ENCODE measurements at places on chromosomes 2 and 18.

GRCh38 chr2:231530099-231531011, at the start of gene NMUR1:
Gene NMUR1, minus strand, starts transcription at chr2:231530445. Its CDS starts 84 bp downstream, at chr2:231530361.
- no peak for DNase-seq

DNA sequence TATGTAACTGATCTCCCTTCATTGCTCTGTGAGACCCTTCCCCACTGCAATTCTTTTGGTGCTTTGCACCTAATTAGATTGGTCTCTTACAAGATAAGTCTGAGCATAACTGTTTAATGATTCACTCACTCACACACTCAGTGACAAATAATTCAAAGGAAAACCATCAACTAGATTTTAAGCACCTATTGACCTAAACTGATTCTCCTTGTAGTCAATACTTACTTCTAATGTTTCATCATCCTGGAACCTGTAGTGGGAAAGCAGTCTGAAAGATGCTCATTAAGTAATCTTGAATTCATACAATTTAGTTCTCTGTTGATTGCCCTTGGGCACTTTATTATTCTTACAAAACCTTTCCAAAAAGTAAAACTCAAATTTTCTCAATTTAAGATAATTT, 74.3 kb upstream of the COL5A2 start:
- peak; percentile 61 for DNase-seq

GRCh38 chr2:229715895-229716507, 1.6 kb upstream of the DNER start:
- peak; percentile 27 for DNase-seq

GRCh38 chr18:2515908-2516625, 55.2 kb downstream of the METTL4 start:
- peak; percentile 98 for DNase-seq

DNA sequence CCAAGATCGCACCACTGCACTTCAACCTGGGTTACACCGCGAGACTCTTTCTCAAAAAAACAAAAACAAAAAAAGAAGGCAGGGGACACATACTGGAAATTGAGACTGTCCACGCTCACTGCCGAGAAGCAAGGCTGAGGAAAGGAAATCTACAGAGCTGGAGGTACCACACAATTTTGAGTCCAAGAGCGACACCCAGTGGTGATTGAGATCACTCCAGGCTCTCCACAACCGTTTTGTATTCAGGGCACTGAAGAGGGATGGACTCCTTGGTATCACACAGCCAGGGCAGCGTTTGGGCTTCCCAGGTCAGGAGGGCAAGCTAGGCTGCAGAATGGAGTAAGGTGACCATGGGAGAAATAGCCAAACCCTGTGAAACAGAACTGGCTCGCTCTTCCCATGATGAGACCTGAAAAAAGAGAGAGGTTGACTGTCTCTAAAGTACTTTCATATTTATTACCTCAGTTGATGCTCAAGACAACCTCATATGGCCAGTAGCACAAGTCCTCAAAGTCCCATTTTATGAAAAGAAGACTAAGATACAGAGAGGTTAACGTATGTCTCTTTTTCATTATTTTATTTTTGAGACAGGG, 74.5 kb upstream of the YPEL5 start:
- DNase-seq, result peak; percentile 74

DNA sequence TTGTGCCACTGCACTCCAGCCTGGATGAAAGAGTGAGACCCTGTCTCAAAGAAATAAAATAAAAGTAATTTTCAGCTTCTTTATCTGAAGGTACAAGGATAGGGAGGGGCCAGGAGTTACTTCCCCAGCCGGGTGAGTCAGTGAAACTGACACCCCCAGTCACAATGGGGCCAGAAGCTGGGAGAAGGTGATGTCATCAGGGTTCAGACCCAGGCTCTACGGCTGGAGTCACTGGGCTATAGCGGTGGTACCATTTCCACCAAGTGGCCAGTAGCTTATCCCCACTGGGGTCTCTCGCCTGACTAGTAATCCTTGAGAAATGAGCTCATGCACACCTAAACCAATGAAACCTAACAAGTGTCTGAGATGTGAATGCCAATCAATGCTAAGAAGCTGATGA, 107.9 kb downstream of the ALPK2 start:
- peak; percentile 23 for DNase-seq

GRCh38 chr2:168920504-168921157, 19.5 kb downstream of the G6PC2 start:
- peak; percentile 44 for DNase-seq

GRCh38 chr2:171389780-171390179, 44.0 kb downstream of the METTL8 start:
- DNase-seq, result no peak

DNA sequence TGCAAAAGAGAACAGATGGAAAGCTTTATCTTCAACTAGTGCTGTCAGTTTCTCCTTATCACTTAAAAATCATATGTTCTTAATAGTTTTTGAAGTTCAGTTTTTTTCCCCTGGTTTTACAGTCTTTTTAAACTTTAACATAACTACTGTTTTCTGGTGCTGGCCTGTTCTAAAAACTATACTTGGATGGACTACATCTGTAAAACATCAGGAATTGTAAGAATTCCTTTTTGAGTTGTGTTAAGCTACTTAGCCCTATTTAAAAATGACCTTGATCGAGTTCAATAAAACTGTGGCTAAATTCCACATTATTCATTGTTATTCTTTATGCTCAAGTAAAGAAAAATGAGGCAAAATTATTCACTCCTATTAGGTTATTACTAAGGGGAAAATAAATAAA, 397.7 kb downstream of the NUP35 start:
- DNase-seq, result no peak

DNA sequence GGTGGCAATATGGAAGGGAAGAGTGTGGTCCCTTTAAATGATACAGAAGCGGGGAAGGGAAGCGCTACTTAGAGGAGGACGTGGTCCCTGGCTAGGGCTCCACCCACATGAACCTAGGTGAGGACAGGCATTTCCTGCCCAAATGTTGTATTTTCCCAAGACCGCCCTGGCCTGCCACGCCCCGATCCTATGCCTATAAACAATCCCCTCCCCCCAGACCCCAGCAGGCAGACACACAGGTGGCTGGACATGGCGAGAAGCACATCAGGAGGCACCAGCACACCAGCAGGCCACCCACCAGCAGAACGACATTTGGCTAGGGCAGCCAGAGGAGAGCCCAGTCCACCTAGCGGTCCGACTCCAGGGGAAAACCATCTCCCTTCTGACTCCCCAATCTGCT, 47.2 kb downstream of the METTL8 start:
- DNase-seq, result no peak

- no peak for DNase-seq
Measured at GRCh38 chr18:77222464-77222863, 27.2 kb upstream of the GALR1 start.

DNA sequence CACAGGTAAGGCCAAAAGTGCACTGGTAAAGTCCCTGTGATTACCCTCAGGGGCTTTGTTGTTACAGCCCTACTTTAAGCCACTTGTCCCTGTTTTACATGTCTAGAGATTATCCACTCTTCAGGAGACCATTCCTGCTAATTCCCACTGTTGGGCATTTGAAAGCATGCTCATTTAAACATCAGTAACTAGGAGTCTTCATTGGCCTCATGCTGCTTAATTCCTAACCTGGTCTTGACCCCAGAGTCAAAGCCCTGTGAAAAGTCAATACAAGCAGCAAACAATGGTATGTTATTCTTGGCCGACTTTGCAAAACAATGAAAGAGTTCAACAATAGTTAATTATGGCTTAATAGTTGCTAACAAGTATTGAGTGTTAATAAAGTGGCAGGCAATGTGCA, 23.2 kb downstream of the AFF3 start:
- no peak for DNase-seq

DNA sequence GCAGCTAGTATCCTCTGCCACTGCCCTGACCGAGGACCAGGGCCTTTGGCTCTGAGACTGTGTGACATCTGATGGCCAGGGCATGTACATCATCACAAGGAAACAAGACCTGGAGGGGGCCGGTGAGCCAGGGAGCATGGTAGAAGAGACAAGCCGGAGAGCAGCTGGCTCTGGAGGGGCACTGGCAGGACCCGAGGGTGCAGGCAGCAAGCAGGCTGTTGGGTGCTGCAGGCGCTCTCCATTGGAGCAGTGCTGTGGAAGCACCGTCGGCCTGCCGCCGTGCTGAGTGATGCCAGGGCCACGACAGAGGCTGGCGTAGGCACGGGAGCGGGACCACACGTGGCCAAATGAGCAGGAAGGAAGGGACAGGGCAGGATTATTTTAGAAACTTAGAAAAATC, 335.2 kb downstream of the GBX2 start:
- DNase-seq, result no peak

- no peak for DNase-seq
Measured at GRCh38 chr2:195238379-195238778, 418.6 kb upstream of the SLC39A10 start.

DNA sequence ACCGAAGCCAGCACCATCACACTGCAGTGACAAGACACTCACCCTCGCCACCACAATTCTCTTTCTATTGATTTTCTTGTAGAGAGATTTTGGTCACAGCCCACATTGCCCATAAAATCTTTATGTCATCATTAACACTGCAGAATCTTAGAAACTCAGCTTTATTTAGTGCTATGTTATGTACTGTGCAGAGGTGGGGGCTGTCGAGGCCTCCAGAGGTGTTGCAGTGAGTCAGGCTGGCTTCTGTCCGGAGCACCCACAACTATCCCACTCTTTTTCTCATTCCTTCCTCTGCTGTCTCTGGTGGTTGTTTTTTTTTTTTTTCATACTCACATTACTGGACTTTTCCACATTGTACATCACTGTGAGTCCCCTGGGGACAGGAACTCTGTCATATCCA, 677.4 kb upstream of the HS6ST1 start:
- no peak for DNase-seq

DNA sequence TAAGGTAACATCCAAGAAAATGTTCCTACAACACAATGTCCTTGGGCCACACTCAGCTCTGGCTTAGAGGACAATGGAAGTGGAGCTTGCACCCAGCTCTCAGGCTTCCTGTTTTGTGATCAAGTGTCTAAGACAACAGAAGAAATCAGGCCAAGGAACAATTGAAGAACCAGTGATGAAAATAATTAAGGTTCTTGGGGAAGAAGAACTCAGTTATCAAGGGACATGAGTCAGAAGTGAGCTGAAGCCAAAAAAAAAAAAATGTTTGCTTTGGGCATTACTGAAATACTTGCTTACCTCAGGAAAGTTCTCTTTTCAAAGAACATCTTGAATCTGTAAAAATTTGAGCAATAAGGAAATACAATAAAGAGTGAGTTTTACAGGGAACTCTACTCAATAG, 299.0 kb downstream of the FBXO15 start:
- peak; percentile 93 for DNase-seq
